Hematopoietic multipotent progenitor cell treated with erythropoietin and hydrocortisone succinate and interleukin-3 and kit ligand, for 8 days (in vitro differentiated cells): ENCODE measurements at places on chromosomes 16 and 17.

DNA sequence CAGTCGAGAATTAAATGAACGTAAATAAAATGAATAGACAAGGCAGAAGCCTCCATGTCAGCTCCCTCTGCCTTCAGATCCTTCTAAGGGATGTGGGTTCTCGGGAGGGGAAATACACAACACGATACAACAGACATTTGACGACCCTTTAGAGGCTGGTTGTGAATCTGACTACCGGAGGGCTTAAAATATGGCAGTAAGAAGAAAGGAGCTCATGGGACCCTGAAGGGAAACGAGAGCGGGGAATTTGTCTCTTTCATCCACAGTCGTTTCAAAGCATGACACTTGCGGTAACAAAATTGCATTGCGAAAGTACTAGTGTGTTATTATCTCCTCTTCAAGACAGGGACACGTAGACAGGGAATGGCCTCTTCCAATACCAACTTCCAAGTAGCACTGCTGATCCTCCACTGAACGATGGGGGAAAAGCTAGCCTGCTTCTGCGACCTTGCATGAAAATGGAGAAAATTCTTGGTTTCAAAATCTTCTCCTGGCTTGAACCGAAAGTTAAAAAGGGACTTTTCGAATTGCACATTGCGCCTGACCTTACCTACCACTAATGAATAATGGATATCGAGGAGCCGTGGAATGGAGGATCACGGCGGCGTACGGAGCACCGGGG is 1.2 kb upstream of the TNRC6C start:
- DNase-seq = peak; percentile 17

GRCh38 chr17:9268546-9268945 is 247.2 kb downstream of the NTN1 start:
- no peak for DNase-seq

- DNase-seq = no peak
Observed at GRCh38 chr17:47948706-47949196, 7.4 kb downstream of the PNPO start.

- DNase-seq = no peak
Observed at GRCh38 chr16:46775214-46775613, 27.1 kb upstream of the MYLK3 start.

GRCh38 chr16:27849621-27850020 is 213.9 kb downstream of the GSG1L start:
- no peak for DNase-seq

- no peak for DNase-seq
Observed at GRCh38 chr17:67069603-67070136, 25.3 kb downstream of the CACNG1 start.

DNA sequence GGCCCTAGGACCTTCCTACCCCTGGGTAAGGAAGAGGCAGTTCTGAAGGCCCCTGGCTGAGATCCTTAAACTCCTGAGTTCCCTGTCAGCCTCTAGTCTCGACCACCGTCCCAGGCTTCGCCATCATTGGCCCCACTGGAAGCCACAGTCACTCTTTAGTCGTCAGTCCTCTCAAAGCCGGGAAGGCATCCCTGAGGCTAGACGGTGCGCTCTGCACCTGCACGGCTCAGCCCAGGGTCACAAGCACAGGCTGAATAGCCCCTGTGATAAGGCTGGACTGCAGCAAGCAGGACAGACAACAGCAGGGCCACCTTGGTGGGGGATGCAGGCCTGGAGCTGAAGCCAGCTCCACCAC is 3.3 kb upstream of the HEXIM1 start:
- DNase-seq = no peak

DNA sequence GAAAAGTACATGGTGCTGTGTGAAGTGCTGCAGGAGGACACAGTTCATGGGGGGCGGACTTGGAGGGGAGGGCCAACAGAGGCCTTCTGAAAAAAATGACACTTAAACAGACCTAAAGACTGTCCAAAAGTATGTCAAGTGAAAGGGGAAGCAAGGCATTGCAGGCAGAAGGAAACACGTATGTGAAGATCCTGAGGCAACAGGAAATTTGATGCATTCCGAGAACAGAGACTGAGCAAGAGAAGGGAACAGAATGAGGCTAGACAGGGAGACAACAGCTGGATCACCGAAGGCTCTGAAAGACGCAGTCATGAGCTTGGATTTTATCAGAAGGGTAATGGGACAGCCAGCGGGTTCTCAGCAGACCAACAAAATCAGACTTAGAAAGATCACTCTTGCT is 1.1 kb downstream of the IFT20 start:
- DNase-seq = no peak

DNA sequence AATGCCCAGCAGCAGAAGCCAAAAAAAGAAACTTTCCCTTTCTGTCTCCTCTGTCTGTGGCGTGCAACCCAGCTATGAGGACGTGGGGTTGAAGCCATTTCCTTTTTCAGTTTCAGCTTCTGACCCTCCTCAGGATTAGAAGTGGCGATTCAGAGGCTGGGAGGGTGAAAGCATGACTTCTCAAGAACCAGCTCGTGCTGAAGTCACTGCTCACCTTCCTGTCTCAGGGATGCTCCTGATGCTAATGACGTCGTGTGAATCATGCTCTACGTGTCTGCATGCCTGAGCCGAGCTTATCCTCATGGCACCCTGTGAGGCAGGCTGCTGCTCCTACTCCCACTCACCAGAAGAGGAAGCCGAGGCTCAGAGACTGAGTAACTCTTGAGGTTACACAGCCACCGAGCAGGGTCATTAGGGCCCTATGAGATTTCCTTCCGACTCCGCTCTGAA is 5.7 kb upstream of the LPO start:
- DNase-seq = no peak
